ENCODE measurements at places on chromosomes 2 and 18.

DNA sequence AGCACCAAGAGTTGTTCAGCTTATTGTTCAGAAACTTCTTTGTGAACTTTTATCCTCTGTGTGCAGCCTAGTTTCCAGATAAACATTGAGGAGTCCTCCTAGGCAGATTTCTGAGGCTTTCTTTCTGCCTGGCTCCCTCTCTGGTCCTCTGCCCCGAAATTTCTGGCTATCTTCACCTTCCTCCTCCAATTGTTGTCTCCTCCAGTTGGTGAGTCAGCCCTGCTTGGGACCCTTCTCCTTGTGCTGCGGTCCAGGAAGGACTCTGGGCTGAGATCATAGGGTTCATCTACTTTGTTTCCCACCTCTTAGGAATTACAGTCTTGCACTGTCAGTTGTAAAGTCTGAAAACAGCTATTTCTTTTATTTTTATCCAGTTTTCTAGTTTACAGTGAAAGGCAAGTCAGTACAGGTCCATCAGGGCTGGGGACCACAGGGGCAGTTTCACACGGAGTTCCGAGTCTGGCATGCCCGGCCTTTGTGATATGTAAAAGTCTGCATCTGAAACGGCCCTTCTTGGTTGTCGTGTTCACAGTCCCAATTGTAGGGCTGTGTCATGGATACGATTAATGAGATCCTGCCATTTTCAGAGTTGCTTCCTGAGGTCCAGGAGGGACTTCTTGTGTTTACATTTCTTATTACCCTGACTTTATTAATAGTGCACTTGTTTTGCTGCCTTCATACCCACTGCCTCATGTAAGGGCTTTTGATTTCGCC lies 100.8 kb downstream of the SMC6 start:
- no peak for DNase-seq

DNA sequence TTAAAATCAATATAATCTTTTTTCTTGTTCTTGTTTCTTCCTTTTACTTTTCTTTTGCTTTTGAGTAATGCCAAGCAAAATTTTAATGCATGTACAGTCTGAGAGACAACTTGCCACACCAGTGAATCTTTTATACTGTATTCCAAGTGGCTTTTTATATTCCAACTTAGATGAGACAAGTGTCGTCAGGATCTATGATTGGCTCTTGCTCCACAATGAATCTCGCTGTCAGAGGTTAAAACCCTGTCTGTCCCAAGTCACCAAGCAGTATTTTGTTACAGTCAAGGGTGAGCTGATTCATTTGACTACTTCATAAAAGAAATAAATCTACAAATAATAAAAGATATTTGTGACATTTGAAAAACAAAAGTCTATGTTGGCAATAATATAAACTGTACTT lies at the start of gene MSTN:
Gene MSTN, minus strand, starts transcription at position 129 of the 400 bp plus-strand sequence. CDS start 133 bp downstream, outside the sequence.
- no peak for DNase-seq

DNA sequence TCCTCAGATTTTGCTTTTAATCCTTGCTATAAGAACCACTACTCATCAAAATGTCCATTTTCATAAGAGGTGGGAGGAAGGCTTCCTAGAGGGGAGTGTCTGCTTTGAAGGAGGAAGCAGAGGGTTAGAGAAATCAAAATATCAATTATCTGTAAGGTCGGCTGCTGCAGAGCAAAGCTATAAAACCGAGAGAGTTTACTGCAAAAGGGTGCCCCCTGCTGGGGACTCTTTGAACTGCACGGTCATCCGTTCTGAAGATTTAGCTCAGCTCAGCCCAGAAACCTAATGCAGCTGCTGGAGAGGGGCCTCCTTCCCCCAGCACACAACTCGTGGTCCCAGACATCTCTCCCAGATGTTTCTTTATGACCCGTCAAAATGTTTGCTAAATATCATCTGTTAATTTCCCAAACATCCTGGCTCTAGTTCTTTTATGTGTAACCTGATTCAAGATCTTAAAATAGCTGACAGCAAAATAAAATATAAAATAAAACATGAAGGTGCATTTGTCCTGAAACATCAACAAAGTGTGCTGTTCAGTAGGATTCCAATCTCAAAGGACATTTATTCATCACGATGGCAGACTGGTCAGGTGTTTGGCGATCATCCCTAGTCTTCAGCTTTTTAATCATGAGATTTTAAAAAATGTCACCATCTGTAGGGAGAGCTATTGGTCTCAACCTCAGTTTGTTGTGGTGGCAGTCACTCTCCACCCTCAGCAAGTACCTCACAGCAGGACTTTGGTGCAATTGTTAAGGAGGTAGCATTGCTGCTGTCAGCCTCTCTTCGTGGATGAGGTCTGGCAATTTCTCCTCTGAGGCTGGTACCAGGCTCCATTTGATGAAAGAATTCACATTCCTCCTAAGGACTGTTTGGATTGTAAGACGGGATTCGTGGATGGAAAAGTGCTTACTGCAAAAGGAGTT lies 185.9 kb downstream of the MTX2 start:
- DNase-seq = peak; percentile 74

DNA sequence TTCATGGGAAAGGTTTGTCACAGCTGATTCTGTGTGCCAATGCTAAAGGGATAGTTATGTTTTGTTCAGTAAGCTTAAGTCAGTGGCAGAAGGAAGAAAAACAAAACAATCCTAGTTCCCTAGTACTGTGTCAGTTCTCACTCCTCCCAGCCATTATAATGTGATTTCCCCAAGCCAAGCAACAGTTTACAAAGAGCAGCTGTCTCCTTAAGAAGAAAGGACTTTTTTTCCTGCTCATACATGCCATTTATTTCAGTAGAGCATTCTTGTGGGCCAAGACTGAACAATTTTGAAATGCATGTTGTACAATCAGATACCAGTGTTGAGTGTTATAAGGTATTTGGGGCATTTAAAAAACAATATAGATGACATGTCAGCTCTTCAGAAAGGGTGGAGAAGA lies 52.1 kb downstream of the NEMP2 start:
- DNase-seq = no peak

GRCh38 chr2:234914371-234915154 lies 37.3 kb upstream of the SH3BP4 start:
- DNase-seq = no peak

- DNase-seq = peak; percentile 29
Measured at GRCh38 chr2:61135510-61135909, 26.5 kb upstream of the C2orf74 start.

Data from Jurkat, Clone E6-1 (cell line).